ENCODE measurements at places on chromosomes 1 and 21.

DNA sequence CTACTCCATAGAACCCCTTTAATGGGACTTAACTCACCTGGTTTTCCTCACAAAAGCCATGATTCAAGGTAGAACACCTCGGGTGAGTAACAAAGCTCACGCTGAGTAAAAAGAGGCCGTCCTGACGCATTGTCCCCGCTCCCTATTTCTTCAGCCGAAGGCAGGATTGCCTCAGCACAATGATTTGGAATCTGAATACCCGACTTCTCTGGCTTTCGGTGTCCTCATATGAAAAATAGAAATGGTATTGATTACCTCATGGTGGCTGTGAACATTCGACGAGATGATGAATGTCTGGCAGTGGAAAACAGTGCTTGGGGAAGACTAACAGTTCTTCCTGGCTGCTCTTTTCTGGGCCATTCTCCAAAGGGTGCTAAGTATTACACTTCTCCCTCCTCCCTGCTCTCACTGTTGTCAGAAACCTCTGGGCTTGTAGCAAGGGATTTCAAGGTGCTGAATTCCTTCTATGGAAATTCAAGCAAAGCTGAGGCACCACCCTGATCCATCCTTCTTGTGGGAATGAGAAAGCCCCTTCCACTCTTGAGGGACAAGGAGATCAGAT lies 148.3 kb downstream of the C1orf94 start:
- DNase-seq = no peak

- no peak for DNase-seq
These were observed 82.4 kb upstream of the GPR88 start for GRCh38 chr1:100455478-100456072.

- DNase-seq = no peak
These were observed 50.4 kb upstream of the RC3H1 start for GRCh38 chr1:174072581-174072980.

GRCh38 chr1:41161846-41162245 lies 80.3 kb downstream of the SCMH1 start:
- no peak for DNase-seq

DNA sequence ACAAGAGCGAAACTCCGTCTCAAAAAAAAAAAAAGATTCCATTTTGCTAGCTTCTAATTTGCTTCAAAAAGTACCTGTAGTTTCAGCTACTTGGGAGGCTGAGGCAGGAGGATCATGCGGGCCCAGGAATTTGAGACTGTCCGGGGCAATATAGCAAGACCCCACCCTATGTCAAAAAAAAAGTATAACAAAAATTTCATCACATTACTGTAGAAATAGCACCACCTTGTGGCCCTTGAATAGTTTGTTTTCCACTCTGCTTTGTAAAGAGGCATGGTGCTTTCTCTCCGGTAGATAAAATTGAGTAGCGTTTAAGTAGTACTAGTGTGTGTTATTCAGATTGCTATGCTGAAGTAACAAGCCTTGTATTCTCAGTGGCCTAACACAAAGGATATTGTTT lies 18.2 kb upstream of the MSTO1 start:
- no peak for DNase-seq

DNA sequence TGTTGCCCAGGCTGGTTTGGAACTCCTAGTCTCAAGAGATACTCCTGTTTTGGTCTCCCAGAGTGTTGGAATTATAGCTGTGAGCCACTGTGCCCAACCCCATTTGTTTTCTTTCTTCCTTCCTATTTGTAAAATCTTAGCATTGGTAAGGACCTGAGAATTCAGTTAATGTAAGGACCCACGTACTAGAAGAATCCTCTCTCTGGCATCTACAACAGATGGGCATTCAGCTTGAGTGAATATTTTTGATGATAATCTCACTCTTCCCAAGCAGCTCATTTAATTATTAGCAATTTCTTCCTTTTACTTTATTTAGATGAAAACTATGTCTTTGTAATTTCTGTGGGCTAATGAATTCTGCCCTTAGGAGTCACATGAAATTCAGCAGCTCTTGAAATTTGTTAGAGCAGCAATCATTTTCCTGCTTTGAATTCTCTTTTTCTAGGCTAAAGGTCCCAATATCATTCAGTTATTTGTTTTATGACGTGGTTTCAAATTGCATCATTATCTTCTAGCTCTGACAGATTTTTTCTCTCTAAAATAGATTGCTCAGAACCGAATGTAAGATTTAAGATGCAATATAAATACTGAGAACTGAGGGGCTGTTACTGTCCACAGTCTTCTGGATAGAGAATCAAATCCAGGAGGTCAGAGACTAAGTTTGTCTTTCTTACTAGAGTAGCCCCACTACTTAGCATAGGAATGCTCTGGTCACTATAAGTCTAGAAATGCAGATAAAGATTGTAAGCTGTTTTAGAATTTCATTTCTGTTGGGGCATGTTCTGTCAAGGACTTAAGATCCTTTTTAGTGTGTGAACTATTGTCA lies 59.4 kb downstream of the EPB41 start:
- no peak for DNase-seq

DNA sequence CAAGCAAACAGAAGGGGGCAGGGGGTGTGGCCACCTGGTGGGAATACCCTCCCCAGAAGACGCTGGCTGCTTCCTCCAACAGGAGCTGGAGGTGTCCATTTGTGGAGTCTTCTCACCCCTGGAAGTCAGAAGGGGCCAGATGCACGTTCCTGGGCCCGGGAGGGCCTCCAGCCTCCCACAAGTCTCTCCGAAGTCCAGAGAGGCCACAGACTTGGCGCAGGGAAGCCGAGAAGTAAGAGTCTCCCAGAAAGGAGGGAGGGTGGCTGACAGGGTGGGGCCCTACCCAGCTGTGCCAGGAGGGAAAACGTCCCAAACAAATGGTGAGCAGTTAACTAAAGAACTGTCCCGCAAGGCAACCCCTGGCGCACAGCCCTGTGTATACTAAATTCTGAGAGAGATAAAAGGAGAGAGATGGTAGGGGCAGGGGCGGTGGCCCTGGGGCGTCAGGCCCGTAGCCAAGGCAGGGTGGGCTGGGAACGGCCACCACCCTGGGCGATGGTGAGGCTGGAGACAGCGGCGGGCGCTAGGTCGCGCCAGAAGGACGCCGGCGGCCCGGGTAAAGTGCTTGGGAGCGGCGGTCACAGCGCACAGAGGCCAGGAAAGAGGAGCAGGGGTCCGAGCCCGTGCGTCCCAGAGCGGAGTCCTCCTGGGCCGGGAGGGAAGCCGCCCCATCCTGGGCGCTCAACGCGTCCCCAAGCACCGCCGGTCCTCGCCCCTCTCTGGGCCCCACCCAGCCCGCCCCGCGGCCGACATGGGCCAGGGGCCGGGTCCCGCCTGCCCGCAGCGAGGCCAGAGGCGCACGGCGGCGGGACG lies 1.2 kb downstream of the CHD5 start:
- DNase-seq = no peak
